ENCODE measurements at places on chromosomes 7 and 10. TPM values are rescaled to one million over a fixed set of nuclear protein-coding genes. Genes with fewer than 3 reads are reported as not detected.

DNA sequence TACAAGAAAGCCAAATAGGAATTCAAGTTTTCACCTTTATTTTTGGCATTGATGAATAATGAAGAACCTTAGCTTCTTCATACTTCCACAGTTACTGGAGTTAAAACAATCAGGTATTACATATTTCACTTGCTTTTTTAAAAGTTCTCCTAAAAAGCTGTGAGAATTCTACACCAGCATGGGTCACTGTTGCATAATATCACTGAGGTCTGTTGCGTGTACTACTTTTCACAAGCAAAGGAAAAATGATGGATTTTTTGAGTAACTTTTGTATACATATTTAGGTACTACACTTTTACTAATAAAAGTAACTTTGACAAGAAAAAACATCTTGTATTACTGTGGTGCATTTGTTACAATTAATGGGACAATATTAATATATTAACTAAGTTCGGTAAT lies 15.2 kb downstream of the FAM24B start:
- no peaks in the 10 kb centered on the region for H3K27me3 ChIP-seq
- peaks cover 14% of the 10 kb centered on the region for H3K4me1 ChIP-seq
- H3K36me3 ChIP-seq = peaks cover 4% of the 10 kb centered on the region
- no peak for DNase-seq
- no peak overlapping the region for H3K27ac ChIP-seq

GRCh38 chr10:51170518-51171245 lies 96.4 kb downstream of the PRKG1 start:
- H3K4me1 ChIP-seq = no peaks in the 10 kb centered on the region
- no peak overlapping the region for H3K4me3 ChIP-seq
- H3K36me3 ChIP-seq = no peaks in the 10 kb centered on the region
- no peak for DNase-seq
- no peaks in the 10 kb centered on the region for H3K27me3 ChIP-seq

DNA sequence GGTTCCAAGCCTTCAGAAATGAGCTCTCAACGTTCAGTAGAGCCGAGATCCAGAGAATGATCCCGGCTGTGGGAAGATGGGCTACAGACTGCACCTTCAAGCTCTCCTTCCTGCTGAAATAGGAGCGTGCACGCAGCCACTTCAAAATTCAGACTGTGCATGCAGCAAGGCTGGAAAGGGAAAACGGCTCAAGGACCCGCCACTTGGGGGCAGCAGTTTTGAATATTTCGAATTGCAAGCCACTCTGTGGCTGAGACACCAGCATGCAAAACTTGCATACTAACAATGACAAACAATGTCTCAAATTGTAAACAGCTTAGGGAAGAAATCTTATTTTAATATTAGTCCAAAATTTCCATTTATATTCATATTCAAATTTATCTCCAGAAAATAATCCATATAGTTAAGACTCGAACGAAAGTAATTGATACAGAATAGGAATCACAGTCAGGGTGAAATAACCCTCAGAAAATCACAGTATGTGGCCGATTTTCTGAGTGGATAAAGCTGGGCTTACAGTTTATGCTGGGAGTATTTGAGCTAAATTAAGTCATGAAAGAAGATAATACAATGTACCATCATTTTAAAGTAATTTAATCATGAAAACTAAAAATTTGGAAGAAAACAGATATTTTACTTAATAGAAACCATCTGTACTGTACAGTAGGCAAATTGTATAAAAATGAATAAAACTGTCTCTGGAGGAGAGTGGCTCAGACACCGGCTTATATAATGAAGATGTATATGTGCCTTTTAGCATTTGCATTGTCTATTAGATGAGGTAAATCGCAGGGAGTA lies 137.9 kb upstream of the MKI67 start:
- H3K4me1 ChIP-seq = no peaks in the 10 kb centered on the region
- H3K4me3 ChIP-seq = no peak overlapping the region
- H3K27me3 ChIP-seq = peaks cover 36% of the 10 kb centered on the region

- no peaks in the 10 kb centered on the region for H3K36me3 ChIP-seq
- DNase-seq = no peak
- peaks cover 5% of the 10 kb centered on the region for H3K4me1 ChIP-seq
- peaks cover 41% of the 10 kb centered on the region for H3K27me3 ChIP-seq
- no peak overlapping the region for H3K27ac ChIP-seq
Observed at GRCh38 chr7:128714701-128715495, 24.3 kb upstream of the CALU start.

DNA sequence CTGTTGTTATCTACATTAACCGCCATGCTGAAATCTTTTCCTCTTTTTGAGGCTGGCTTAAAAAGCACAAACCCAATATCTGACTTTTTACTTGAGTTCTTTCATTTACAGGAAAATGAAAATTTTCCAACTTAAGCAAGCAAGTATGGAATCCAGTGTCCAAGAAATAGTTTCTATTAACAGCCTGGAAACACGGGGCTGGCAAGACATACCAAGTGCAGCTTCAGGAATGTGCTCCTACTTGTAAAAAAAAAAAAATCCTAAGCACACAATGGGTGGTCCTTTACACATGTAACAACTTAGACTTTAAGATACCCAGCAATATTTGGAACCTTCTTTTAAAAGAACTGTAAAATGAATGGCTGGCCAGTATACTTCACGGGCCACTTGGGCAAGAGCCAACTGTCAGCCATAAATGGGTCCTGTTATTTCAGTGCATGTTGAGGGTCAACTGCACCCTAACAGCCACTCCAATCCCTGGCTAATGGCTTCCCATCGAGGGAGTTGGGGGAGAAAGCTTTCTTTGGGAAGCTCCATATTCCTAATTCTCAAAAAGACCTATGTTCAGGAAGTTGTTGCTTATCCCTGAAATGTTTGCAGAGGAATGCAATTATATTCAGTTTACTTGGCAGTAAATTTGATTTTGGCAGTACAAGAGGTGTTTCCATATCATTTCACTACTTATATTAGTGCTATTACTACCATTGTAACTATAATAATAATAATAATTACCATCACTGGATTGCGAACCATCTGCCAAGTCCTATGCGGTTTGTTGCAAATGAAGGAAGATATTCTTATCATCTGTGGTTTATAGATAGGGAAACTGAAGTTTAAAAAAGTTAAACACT lies 236.4 kb upstream of the TMEM72 start:
- H3K36me3 ChIP-seq = no peaks in the 10 kb centered on the region
- no peaks in the 10 kb centered on the region for H3K27me3 ChIP-seq
- no peaks in the 10 kb centered on the region for H3K4me1 ChIP-seq
- no peak overlapping the region for H3K27ac ChIP-seq
- no peak overlapping the region for H3K4me3 ChIP-seq
- no peak for DNase-seq

DNA sequence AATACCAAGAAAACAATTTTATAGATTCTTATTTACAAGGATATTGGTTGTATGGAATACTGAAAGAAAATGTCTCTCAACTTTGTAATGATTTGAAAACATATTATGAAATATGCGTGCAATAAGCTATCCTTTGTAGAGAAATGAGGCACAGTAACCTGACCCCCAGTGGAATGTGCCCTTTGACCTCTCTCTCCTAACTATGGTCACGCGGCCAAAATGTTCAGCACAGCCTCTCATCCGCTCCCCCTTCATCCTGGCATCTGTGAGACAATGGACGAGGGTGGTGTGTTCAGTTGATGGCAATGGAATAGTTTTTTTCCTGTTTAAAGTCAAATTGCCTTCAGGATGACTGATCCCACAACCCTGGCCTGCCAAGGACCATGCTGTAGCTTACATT lies 13.3 kb downstream of the BEND7 start:
- H3K4me1 ChIP-seq = no peaks in the 10 kb centered on the region
- H3K27ac ChIP-seq = no peak overlapping the region
- peaks cover 31% of the 10 kb centered on the region for H3K27me3 ChIP-seq
- DNase-seq = no peak

- no peak overlapping the region for H3K27ac ChIP-seq
- H3K4me1 ChIP-seq = no peaks in the 10 kb centered on the region
- no peak overlapping the region for H3K4me3 ChIP-seq
Observed at GRCh38 chr10:116694243-116694926, 48.0 kb downstream of the HSPA12A start.

ZP3 gene
- 7.7 TPM for total RNA-seq

AGAP3 gene
- 26.9 TPM for total RNA-seq

ZFAND4 gene
- total RNA-seq = 13.4 TPM

GPR85 gene
- total RNA-seq = not detected

AFAP1L2 gene
- total RNA-seq = 1.5 TPM

Data from activated T-cell treated with anti-CD3 and anti-CD28 coated beads, Interleukin-2, amount 50 U/mL, for 72 hours (primary cell).